ENCODE measurements at places on chromosomes 4 and X. TPM values are rescaled to one million over a fixed set of nuclear protein-coding genes. Genes with fewer than 3 reads are reported as not detected.

GRCh38 chr4:164056426-164057142 is 562.1 kb downstream of the TMA16 start:
- H3K27me3 ChIP-seq = no peaks in the 10 kb centered on the region
- H3K4me1 ChIP-seq = no peaks in the 10 kb centered on the region
- no peak overlapping the region for H3K4me3 ChIP-seq
- DNase-seq = no peak

CD38 gene
- 8.5 TPM for total RNA-seq

GRCh38 chr4:38390969-38391545 is 272.9 kb upstream of the KLF3 start:
- DNase-seq = no peak
- no peaks in the 10 kb centered on the region for H3K27me3 ChIP-seq
- H3K36me3 ChIP-seq = no peaks in the 10 kb centered on the region
- H3K4me3 ChIP-seq = no peak overlapping the region
- H3K4me1 ChIP-seq = no peaks in the 10 kb centered on the region
- H3K27ac ChIP-seq = no peak overlapping the region

GRCh38 chr4:33090910-33091309 is 2370.7 kb downstream of the PCDH7 start:
- no peaks in the 10 kb centered on the region for H3K4me1 ChIP-seq
- no peak overlapping the region for H3K4me3 ChIP-seq

- no peak overlapping the region for H3K4me3 ChIP-seq
- H3K27ac ChIP-seq = no peak overlapping the region
- H3K36me3 ChIP-seq = no peaks in the 10 kb centered on the region
- no peak for DNase-seq
- H3K4me1 ChIP-seq = no peaks in the 10 kb centered on the region
- H3K27me3 ChIP-seq = no peaks in the 10 kb centered on the region
These were observed 132.5 kb upstream of the NHS start for GRCh38 chrX:17242470-17242869.

BMX gene
- total RNA-seq = 4.2 TPM

ASB5 gene
- not detected for total RNA-seq

ZNF674 gene
- 3.9 TPM for total RNA-seq

GRCh38 chrX:25241461-25241860 is 225.7 kb upstream of the ARX start:
- H3K27me3 ChIP-seq = no peaks in the 10 kb centered on the region
- no peaks in the 10 kb centered on the region for H3K4me1 ChIP-seq
- no peak for DNase-seq

DNA sequence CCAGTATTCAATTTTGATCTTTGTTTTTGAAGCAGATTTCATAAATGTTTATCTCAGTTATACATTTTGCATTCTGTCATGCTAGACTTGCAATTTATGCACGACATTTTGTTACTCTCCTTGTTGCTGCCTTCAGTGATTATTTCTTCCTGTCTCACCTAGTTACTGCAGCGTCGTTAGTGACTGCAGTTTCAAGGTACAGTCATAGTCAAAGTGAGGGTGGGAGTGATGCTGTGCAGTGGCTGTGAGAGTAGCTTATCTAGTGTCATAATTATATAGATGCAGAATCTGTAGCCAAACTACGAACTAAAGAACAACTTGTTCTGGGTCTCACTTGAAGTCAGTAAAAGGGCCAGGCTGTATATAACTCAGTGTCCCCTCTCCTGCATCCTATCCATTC is 69.8 kb downstream of the GPR101 start:
- H3K4me3 ChIP-seq = no peak overlapping the region
- H3K27ac ChIP-seq = no peak overlapping the region
- no peak for DNase-seq
- no peaks in the 10 kb centered on the region for H3K36me3 ChIP-seq
- no peaks in the 10 kb centered on the region for H3K27me3 ChIP-seq
- no peaks in the 10 kb centered on the region for H3K4me1 ChIP-seq

DNA sequence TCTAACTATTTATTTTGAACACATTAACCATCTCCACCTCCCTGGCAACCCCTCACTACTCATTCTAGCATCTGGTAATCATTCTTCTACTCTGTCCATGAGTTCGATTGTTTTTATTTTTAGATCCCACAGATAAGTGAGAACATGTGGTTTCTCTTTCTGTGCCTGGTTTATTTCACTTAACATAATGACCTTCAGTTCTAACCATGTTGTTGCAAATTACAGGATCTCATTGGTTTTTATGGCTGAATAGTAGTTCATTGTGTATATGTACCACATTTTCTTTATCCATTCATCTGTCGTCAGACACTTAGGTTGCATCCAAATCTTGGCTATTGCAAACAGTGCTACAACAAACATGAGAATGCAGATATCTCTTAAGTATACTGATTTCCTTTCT is 33.4 kb upstream of the FAM47B start:
- H3K36me3 ChIP-seq = no peaks in the 10 kb centered on the region
- no peaks in the 10 kb centered on the region for H3K27me3 ChIP-seq
- H3K27ac ChIP-seq = no peak overlapping the region
- no peak overlapping the region for H3K4me3 ChIP-seq
- DNase-seq = no peak
- H3K4me1 ChIP-seq = no peaks in the 10 kb centered on the region

DNA sequence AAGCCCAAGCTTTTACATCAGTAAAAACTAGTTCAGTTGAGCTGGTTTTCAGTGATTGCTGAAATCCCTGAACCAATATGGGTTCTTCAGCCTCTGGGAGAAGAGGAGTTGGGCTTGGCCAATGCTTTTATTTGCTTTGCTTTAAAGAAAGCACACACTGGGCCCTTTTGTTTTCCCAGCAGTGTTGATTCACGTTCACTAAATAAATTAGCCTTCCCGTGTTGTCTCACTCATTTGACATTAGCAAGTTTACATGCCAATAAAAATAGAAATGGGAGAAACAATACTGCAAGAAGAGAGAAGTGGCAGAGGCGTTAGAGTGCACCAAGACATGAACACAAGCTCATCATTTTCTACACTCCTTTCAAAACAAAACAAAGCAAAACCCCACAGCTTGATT is 136.2 kb downstream of the SHROOM3 start:
- no peak overlapping the region for H3K4me3 ChIP-seq
- H3K27ac ChIP-seq = no peak overlapping the region
- H3K4me1 ChIP-seq = peaks cover 4% of the 10 kb centered on the region

FSTL5 gene
- not detected for total RNA-seq

HS3ST1 gene
- 4.6 TPM for total RNA-seq

GRCh38 chrX:42797651-42798269 is 19.8 kb upstream of the PPP1R2C start:
- H3K4me3 ChIP-seq = no peak overlapping the region
- H3K27ac ChIP-seq = no peak overlapping the region
- no peaks in the 10 kb centered on the region for H3K27me3 ChIP-seq
- no peaks in the 10 kb centered on the region for H3K36me3 ChIP-seq
- no peak for DNase-seq

DNA sequence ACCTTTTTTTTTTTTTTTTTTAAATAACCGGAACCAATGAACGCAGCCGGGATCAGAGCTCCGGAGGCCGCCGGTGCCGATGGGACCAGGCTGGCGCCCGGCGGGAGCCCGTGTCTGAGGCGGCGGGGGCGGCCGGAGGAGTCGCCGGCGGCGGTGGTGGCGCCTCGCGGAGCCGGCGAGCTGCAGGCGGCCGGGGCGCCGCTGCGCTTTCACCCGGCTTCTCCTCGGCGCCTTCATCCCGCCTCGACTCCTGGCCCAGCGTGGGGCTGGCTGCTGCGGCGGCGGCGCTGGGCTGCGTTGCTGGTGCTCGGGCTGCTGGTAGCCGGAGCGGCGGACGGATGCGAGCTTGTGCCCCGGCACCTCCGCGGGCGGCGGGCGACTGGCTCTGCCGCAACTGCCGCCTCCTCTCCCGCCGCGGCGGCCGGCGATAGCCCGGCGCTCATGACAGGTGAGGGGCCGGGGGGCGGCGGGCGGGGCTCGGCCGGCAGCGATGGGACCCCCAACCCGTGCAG is 337 bp downstream of the STIM2 start:
- H3K4me3 ChIP-seq = peak overlapping the region; percentile 85
- peaks cover 48% of the 10 kb centered on the region for H3K4me1 ChIP-seq
- DNase-seq = peak; percentile 94
- peak overlapping the region; percentile 97 for H3K27ac ChIP-seq
- H3K36me3 ChIP-seq = no peaks in the 10 kb centered on the region

Data from upper lobe of left lung (tissue), 6 donors.